Stimulated activated CD4-positive, alpha-beta T cell treated with anti-CD3 and anti-CD28 coated beads, TNF-alpha, amount 100 ng/mL, for 1 hour (primary cell): ENCODE measurements at places on chromosomes 1 and 21.

DNA sequence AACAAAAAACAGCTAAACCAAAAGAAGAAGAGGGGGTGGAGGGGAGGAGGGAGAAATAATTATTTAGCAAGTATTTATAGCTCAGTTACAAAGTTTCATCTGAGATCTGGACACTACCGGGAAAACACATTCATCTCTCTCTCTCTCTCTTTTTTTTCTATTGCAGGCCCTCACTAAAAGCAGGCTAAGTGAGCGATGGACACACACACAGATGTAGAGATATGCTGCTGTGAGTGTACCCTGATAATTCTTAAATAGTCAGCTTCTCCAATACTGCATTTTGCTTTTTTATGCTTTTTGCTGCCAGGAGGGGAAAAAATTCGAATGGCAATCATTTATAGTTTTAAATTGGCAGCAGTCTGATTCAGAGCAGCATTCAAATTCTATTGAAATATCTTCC, 65.0 kb downstream of the LPAR3 start:
- no peak for DNase-seq

DNA sequence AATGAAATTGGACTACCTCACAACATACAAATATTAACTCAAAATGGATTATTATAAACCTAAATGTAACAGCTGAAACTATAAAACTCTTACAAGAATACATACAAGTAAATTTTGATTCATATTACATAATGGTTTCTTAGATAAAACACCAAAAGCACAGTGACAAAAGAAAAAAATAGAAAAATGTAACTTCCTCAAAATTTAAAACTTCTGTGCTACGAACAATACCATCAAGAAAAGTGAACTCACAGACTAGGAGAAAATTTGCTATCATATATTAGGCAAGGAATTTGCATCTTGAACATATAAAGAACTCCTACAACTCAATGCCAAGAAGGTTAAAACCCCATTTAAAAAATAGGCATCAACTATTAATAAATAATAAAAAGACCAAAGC, 31.2 kb downstream of the ANGPTL3 start:
- DNase-seq = no peak

GRCh38 chr1:81226603-81226928, 574.2 kb upstream of the ADGRL2 start:
- no peak for DNase-seq

DNA sequence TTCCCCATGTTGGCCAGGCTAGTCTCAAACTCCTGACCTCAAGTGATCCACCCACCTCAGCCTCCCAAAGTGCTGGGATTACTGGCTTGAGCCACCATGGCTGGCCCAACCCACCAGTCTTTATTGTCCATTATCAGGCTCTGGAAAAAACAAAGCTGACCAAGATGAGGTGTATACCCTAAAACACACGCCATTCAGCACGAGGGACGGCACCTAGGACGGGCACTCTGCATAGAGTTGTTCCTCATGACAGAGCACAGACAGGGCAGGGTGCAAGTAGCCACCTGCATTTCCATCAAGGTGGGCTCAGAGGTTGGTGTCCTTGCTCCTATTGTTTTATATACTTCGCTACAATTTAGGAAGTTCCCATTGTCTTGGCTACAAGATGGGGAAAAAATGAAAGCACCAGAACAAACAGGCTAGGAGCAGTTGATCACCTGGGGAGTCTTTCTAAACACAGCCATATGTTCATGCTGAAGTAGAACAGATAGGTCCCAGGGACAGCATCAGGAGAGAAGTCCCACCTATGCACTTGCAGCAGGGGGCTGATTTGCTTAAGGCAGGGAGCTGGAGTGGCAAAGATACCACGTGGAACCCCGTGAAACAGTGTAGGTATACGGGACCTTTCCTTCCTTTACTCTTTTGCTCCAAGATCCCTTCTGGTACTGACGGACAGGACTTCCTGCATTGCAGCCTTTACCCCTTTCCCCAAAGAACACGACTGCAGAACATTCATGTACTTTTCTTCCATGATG, 4.5 kb downstream of the KRTCAP2 start:
- DNase-seq = no peak

GRCh38 chr1:247185667-247186066, 13.8 kb upstream of the ZNF124 start:
- no peak for DNase-seq

GRCh38 chr1:185316163-185317033, 645 bp downstream of the IVNS1ABP start:
- DNase-seq = peak; percentile 90
